Foreskin keratinocyte (primary cell): ENCODE measurements at places on chromosomes 3 and 15.

DNA sequence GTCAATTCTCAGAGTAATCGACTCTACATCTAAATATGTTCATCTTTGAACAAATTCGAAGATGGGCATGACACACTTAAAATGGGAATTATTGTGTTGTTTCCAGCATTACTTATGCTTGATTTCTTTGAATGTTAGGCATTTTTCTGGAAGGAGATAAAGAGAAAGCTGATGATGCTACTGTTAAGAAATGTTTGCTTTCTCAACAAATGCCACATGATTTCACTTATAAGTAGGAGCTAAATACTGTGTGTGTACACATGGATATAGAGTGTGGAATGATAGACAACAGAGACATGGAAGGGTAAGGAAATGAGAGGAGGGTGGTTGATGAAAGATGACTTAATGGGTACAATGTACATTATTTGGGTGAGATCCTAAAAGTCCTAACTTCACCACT is 400.9 kb downstream of the TBL1XR1 start:
- no peak for DNase-seq

DNA sequence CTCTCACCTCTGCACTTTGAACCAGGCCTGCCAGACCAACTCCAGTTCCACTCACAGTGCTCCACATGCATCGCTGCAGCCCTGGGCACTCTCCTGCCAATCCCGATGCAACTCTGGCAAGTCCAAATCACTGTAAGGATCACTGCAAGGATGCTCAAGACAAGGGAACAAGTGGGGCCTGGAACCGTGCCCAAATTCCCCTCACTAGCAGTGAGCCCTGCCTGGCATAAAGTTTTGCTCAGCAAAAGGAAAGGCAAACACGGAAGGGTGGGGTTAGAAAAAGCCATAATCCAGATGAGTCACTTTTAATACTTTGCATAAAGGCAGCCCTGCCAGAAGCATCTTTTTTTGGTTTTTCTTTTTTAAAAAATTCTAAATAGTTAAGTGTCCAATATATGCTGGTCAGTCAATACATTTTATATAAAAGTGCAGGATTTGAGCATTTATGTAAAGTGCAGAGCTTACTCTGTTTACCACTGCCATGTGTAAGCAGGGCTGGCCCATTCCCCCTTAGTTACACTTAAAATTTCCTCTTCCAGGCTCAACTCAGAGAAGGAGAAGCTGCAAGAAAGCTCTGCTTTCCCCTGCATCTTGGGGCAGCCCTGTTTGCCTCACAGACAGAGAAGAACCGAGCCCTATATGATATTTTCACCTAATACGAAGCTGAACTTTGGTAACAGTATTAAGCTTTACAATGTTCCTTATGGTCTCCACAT is 102.2 kb downstream of the CD47 start:
- peak; percentile 65 for DNase-seq

- no peak for DNase-seq
These were observed 290.4 kb upstream of the STT3B start for GRCh38 chr3:31242026-31242960.

- no peak for DNase-seq
These were observed 15.4 kb upstream of the SKOR1 start for GRCh38 chr15:67809866-67810265.

DNA sequence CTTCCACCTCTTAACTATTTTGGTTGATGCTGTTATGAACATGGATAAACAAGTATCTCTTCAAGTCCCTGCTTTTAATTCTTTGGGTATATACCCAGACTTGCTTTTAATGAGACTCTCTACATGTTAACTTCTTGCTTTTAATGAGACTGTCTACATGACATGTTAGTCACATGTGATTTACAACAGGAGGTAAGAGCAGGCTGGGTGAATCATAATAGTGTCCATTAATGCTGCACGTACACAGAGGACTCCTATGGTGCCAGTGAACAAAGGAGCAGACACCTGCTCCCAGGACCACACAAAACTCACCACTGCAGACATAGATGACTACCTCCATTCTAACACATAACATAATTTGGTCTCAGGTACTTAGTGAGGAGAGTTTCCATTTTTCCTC is 273.4 kb upstream of the NSMCE3 start:
- DNase-seq, result no peak

- DNase-seq, result no peak
These were observed 40.4 kb downstream of the CCR3 start for GRCh38 chr3:46282696-46283095.

DNA sequence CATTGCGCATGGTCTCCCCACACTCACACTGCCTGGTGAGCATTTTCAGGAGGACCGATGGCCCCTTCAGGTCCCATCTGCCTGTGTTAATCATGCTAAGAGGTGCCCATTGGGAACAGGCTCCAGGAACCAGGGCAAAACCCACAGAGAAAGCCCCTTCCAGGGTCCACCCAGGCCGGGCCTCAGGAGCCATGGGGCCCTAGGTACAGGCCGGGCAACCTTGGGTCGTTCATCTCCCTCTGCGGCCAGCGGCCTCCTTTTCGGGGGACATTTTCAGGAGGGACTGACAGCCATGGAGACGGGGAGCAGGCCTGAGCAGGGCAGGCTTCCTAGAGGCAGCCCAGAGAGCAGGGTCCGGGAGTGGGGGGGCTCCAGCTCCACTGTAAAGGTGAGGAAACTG is 68.0 kb upstream of the TAMM41 start:
- DNase-seq, result no peak

- DNase-seq, result no peak
These were observed 75.7 kb upstream of the C15orf39 start for GRCh38 chr15:75125935-75126334.

DNA sequence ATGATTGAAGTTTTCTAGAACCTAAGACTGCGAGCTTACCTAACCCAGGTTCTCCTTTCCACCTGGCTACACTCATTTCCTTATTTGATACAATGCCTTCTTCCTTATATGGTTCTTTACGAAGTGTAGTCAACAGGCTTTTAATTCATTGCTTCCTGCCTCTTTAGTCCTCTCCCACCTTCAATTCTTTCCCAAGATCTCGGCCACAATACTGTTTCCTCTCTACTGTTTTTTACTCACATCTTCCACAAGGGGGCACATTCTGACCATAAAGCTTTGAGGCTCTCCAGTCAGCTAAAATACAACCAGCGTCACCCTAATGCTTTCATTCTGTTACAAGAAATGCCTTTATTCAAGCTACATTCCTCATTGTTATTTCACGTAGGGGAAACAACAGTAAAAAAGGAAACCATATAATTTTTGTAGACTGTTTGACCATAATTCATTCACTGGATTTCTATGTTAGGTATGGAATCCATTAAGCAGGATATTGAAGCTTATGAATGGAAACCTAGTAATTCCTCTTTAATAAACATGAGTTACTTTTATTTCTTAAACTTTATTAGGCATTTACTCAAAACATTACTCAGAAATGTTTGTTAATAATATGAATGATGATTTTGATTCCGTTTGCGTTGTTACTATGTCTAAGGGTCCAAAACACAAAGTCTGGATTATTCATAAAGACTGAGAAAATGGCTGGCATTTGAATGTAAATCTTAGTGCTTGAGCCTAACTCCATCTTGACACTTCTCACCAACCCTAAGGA is 29.5 kb upstream of the VEPH1 start:
- DNase-seq, result peak; percentile 40

DNA sequence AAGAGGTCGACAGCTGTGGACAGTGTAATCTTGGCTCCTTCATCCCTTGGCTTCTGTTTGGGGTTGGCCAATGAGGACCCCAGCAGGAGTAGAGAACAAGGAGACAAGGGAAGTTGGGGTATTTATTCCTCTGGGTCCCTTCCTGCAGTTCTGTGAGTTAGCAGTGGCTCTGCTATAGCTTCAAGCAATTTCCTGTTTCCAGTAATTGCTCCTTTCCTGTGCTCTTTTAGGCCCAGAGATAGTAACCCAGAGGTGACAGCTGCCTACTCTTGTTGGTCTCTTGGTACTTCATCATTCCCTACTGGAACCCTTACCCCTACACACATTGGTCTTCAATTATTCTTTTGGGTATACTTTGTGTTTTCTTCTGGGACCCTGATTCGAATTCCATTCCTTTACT is 92.9 kb downstream of the NR1D2 start:
- DNase-seq, result no peak
